ENCODE measurements at places on chromosomes 2 and 18.
A peak's percentile ranks its signal among the peaks of the same experiment; 100 is the strongest.

DNA sequence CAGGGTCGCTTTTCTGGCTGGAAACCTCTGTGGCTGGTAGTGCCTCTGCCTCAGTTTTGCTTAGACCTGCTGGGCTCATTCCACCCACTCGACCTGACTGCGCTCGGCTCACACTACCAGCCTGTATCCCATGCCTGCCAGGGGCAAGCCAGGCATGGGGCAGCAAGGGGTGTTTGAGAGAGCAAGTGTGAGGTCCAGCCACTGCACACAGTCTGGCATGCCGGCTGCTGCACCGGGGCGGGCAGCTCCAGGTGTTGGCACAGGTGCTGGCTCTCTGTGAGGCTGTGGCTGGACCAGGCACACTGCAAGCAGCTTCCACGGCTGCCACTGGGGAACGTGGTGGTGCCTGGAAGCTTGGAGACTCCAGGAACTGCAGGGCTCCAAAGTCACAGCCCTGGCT is 90.9 kb downstream of the ATAD2B start:
- DNase-seq, result no peak

DNA sequence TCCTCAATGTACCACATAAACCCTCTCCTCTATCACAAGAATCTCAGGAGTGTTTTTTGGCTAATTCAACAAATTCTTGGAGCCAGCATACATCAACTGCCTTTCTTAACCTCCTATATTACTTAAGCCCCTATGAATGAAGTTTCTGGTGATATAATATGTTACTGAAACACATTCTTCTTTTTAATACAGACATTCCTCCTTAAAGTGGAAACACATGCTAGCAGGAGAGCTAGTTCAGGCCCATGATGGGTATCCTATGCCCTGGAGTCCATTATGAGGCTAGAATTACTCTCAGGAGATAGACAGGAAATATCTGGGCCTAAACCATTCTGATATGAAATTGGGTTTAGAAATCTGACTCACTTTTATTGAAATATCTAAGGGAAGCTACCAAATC is 26.6 kb upstream of the RMDN2 start:
- no peak for DNase-seq

- no peak for DNase-seq
These were observed 143.1 kb upstream of the ZNF236 start for GRCh38 chr18:76679259-76679658.

DNA sequence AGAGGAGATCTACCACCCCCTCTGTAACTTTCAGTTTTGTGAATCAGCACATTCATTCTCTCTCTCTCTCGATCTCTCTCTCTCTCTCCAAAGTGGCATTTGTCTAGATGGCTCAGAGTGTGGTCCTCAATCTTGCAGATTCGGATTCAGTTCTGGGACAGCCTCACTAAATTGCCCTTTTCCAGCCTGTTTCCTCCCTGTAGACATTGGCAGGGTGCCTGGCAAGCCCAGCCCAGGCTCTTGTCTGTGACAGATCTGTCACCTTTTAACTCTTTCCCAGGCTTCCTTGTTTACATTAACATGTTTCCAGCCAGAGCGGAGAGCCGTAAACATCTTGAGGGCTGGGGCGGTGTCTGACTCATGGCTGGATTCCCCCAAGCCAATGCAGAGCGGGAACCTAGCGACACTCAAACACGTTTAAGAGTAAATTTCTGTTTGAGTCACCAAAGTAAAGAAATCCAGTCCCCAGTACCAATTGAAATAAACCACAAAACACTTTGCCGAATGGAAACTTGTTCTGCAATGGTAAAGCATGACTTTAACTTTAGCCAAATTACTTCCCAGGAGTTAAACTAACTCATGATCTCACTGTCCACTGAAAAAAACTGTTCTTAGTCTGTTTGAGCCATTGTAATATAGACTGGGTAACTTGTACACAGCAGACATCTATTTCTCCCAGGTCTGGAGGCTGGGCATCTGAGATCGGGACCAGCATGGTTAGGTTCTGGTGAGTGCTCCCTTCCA is 6.6 kb upstream of the CYP27C1 start:
- no peak for DNase-seq

DNA sequence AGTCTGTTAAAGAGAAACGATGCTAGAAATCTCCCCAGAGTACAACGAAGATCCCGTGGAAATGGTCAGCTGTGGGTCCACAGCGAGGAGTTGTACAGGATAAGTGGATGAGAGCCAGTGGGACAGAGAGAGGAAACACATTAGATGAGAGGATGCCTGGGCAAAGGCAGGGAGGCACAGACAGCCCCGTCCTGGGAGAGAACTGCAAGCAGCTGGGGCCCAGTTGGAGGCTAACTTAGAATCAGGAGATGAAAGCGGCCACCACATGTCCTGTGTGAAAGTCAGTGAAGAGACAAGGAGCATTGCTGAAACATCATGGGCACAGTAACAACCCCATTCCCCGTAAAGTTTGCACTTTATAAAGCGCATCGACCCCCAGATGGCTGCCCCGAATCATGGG is 157.5 kb downstream of the RAPGEF4 start:
- DNase-seq, result no peak

GRCh38 chr2:152488075-152488474 is 153.1 kb downstream of the FMNL2 start:
- DNase-seq, result no peak

- no peak for DNase-seq
These were observed 28.0 kb upstream of the PPP1R1C start for GRCh38 chr2:181957668-181958067.

GRCh38 chr2:147133286-147133908 is 711.4 kb upstream of the ACVR2A start:
- DNase-seq, result no peak

GRCh38 chr2:82790206-82791021 is 1668.7 kb downstream of the SUCLG1 start:
- DNase-seq, result no peak

DNA sequence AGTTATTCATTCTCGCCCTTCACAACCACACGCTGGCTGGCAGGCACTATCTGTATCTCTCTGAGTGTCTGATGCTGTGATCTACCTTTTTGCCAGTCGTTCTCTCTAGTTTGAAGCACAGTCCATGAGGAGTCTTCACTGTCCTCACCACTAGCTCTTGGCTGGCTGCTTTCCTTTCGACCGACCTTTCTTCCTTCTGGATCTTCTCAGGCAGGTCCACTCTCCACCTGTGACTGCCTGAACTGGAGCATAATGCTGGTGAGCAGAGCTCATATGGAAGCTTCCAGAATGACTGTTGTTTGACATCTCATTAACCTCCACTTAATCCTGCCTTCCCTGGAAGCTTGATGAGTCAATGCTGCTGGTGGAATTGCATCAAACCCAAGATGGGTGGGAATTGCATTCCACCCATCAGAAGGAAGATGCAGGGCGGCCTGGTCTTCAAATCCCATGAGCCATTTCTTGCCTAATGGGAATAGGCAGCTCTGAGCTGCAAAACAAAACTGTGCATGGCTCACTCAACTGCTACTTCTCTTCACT is 283.5 kb upstream of the HDAC4 start:
- DNase-seq, result no peak

DNA sequence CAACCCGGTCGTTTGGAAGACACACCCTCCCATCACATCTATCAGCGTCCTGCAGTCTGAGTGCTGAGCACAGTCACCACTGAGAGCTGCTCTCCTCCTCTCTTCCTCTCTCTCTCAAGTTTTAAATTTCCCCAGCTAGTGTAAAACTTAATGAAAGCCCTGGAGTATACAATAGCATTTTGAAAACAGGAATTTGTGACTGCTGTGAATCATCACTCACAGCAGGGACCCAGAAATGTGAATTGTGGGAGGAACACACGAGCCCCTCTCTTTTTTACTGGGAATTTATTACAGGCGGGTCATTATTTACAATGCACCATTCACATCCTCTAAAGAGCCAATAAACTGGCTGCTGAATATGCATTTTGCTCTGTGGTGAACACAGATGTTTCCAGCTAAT is 185.0 kb upstream of the SMIM21 start:
- no peak for DNase-seq

GRCh38 chr2:181117206-181117925 is 137.0 kb downstream of the UBE2E3 start:
- DNase-seq, result no peak

GRCh38 chr18:58983260-58984155 is 118.8 kb downstream of the ZNF532 start:
- no peak for DNase-seq

- peak; percentile 22 for DNase-seq
These were observed 46.0 kb upstream of the PAX8 start for GRCh38 chr2:113324684-113325160.

GRCh38 chr2:88160517-88160916 is 9.6 kb upstream of the THNSL2 start:
- no peak for DNase-seq

DNA sequence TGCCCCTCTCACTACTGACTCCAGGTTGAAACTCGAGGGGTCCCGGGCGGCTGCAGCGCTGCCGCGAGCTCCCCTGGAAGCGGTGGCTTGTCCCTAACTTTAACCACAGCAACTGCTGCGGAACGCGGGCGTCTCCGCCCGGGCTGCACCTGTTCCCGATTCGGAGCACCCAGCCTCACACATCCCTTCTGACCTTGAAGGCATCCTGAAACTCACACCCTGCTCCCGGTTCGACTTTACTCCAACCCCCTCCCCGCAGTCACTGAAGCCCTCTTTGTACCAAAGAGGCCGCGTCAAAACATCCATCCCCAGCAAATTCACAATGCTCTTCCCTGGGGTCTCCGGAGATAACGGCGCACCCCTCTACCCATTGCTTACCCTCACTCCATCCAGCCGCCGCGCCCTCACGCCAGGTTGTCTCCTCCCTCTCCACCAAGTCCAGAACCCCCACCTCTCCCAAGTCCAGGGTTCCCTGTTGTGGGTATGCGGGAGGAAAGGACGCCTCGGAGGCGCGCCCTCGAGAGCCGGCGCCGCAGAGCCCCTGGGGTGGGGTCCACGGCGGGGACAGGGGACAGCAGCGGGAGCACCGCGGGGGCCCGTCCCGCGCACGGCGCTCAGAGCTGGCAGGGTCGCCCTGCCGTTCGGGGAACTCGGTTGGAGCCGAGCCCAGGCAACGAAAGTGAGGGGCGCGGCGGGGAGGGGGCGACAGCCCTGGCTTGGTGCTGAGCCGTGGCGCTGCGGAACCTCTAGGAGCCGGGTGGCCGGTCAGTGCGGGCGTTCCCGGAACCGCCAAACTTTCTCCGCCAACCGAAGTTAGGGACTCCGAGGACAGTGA is 934 bp downstream of the MYO5B start:
- DNase-seq, result no peak

GRCh38 chr2:17933256-17933655 is 54.8 kb downstream of the KCNS3 start:
- no peak for DNase-seq

DNA sequence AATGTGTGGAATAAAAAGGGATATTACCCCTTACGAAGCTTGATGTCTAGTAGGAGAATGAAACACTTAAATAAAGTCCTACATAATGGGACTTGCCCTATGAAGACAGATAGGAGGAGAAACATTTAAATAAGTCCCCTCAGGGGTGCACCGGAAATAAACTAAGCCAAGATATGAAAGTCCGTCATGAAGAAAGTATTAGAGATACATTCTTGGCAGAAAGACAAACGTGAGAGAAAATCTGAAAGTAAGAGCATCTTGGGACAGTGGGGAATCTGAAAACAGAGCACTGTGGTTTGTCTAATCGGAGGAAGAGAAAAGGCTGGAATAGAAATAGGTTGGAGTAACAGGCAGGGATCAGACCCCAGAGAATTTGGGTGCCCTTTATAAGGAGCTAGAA is 516.9 kb upstream of the DSEL start:
- no peak for DNase-seq

DNA sequence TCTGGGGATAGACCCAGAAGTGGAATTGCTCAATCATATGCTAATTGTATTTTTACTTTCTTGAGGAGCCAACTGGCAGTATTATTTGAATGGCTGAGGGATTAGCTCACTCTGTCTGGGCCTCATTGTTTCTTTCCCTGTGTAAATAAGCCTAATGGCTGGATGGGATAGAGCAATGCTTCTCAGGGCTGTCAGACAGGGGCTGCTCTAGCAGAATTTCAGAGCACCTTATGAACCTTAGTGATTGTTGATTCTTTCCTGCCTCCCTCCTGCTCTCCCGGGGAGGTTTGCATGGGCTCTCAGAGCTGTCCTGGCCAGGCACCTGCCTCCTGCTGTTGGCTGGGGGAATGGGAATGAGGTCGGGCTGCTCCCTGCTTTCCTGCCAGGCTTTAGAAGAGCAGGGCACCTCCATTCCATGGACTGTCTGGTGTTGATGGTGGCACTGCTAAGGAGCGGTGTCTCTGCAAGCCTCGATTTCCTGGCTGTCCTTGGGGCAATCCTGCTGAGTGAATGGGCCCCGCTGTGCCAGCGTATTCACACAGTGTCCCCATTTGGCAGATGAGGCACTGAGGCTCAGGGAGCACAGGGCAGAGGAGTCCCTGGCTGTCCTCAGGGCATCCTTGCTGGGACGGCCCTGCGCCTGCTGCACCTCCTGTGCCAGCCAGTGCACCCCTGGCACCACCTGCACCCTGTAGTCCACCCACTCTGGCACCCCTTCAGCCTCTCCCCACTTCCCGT is 468.2 kb upstream of the HS6ST1 start:
- no peak for DNase-seq

- DNase-seq, result no peak
These were observed 21.5 kb upstream of the PELI1 start for GRCh38 chr2:64165706-64166105.

- DNase-seq, result no peak
These were observed 165.8 kb downstream of the FBXO15 start for GRCh38 chr18:73981796-73982195.

- no peak for DNase-seq
These were observed 345.2 kb upstream of the SLC8A1 start for GRCh38 chr2:40797120-40797519.

DNA sequence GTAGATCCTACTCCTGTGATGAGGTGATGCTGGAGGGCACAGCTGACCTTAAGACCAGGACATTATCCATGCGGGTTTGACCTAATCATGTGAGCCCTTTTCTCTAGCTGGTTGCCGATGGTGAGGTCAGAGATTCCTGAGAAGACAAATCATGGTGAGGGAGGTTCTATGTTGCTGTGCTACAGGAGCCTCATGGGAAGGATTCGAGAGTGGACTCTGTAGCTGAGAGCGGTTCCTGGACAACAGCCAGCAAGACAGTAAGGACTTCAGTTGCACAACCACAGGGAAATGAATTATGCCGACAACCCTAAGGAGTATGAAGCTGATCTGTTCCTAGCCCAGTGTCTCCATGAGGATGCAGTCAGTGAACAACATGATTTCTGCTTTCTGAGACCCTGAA is 80.4 kb downstream of the EPB41L3 start:
- no peak for DNase-seq

All from NCI-H1048 (cell line).